Epithelial cell of umbilical artery (primary cell): ENCODE measurements at places on chromosomes 11 and 22. TPM values are rescaled to one million over a fixed set of nuclear protein-coding genes. Genes with fewer than 3 reads are reported as not detected.

Gene OR4A16
- not detected in 2 replicates for total RNA-seq

Gene OR5A1
- total RNA-seq = not detected in 2 replicates

Gene SLC22A8
- total RNA-seq = not detected in 2 replicates

Gene P2RX6
- under 0.01 and 0.30 TPM in 2 replicates for total RNA-seq

Gene P4HA3
- total RNA-seq = 9.9 and 17.5 TPM in 2 replicates

Gene CRYBB2
- total RNA-seq = not detected in 2 replicates

Gene GUCY1A2
- under 0.01 TPM in 2 replicates for total RNA-seq

Gene KDM4E
- total RNA-seq = not detected in 2 replicates

Gene ST14
- not detected in 2 replicates for total RNA-seq

Gene SPON1
- not detected in 2 replicates for total RNA-seq

Gene WNT11
- 0.65 TPM in 1 of 2 replicates, not detected in the other for total RNA-seq

Gene KRTAP5-11
- not detected in 2 replicates for total RNA-seq

Gene ADM2
- 0.46 and 0.97 TPM in 2 replicates for total RNA-seq

Gene GPR83
- not detected in 2 replicates for total RNA-seq

Gene CSF2RB
- total RNA-seq = 15.6 and 19.1 TPM in 2 replicates

Gene B4GALNT4
- total RNA-seq = 0.46 and 7.8 TPM in 2 replicates

Gene KIAA1671
- total RNA-seq = 14.3 and 20.1 TPM in 2 replicates

Gene GVQW3
- total RNA-seq = 0.97 and 3.0 TPM in 2 replicates

Gene JAM3
- 114 and 160 TPM in 2 replicates for total RNA-seq

Gene BEST1
- under 0.01 TPM in 1 of 2 replicates, not detected in the other for total RNA-seq

Gene IGSF9B
- total RNA-seq = under 0.01 and 0.91 TPM in 2 replicates

Gene RNF141
- 27.0 and 34.8 TPM in 2 replicates for total RNA-seq
